EL (cell line): ENCODE measurements at places on chromosomes 2 and 18.

DNA sequence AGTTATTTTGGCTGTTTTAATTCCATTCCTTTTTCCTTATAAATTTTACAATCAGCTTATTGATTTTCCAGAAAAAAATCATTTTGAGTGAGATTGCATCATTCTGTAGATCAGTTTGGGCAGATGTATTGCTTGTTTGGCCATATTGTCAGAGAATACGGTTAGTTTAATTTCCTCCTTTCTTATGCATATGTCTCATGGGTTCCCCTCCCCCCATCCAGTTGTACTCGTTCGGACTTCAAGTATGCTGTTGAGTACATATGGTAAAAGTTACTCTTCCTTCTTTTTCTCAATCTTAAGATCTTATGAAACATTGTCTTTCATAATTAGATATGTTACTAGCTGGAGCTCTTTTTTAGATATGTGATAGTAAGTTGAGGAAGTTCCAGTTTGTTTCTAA, 131.2 kb upstream of the TTC27 start:
- no peak for DNase-seq

GRCh38 chr2:60965499-60965785, 52.1 kb upstream of the PEX13 start:
- no peak for DNase-seq

DNA sequence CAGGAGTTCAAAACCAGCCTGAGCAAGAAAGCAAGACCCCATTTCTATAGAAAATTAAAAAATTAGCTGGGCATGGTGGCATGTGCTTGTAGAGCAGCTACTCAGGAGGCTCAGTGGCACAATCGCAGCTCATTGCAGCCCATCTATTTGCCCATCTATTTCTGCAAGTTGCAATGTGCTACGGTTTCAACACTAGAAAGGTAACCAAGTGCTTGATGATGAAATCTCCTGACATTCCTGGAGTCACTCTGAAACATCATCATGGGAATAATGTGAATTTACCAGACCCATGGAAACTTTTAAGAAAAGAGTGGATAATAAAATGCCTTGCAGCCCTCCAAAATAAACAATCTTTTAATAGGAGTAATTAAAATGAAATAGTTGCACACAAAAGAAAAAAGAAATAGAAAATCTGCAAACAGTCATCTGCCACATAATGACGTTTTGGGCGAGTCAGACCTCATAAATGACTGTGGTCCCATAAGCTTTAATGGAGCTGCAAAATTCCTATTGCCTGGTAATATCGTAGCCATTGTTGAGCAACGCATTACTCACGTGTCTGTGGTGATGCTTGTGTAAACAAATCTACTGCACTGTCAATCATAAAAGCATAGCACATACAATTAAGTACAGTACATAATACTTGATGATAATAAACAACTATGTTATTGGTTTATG, 46.6 kb upstream of the AMMECR1L start:
- peak; percentile 85 for DNase-seq

DNA sequence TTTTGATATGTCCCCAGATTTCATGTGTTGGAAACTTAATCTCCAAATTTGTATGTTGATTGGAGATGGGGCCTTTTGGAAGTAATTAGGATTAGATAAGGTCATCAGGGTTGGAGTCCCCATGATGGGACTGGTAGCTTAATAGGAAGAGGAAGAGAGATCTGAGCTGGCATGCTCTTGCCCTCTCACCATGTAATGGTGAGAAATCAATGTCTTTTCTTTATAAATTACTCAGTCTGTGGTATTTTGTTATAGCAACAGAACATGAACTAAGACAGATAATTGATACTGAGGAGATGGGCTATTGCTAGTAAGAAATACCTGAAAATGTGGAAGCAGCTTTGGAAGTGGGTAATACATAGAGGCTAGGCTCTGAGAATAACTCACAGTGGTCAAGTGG, 48.0 kb downstream of the CDC42EP3 start:
- DNase-seq: no peak

DNA sequence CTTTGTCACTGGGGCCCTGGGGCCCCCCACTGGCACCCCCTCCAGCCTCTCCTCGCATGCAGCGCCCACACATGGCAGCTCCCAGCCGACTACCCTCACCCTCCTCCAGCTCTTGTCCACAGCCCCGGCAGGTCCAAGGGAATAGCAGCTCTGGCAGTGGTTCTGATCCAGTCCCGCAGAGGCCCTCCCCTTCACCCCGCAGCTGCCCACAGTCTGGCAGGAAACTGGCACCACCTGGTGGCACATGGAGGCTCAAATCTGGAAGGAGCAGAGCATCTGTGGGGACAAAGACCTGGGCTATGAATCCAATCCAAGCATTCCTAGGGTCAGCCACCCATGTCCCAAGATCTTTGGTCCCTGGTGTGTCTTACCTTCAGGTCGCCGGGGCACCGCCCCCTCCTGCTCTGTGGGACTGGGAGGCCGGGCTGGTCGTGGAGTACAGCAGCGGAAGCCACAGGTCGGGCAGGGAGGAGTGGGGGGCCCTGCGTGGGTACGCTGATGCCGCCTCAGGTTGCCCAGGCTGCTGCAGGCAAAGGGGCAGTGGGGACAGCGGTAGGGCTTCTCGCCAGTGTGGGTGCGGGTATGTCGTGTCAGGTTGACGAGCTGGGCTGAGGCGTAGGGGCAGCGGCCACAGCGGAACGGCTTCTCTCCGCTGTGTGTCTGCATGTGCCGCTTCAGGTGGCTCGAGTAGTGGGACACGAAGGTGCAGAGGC, 2.3 kb downstream of the ZNF513 start:
- no peak for DNase-seq
